Posterior vena cava (tissue), 2 donors: ENCODE measurements at places on chromosomes 2 and 18. TPM values are rescaled to one million over a fixed set of nuclear protein-coding genes. Genes with fewer than 3 reads are reported as not detected.

DNA sequence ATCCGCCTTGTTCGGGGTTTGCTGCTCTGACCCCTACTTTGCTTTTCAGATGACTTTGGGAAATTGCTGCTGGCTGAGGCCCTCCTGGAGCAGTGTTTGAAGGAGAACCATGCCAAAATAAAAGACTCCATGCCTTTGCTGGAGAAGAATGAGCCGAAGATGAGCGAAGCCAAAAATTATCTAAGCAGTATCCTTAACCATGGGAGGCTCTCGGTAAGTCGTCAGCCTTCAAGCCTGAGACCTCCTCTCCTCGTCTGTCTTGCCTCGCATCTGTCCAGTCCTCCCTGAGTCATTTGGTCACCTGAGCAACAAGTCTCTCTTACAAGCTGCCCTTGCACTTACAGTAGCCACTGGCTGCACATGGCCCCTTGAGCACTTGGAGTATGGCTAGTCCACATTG lies 34.7 kb upstream of the MCFD2 start:
- DNase-seq = no peak

DNA sequence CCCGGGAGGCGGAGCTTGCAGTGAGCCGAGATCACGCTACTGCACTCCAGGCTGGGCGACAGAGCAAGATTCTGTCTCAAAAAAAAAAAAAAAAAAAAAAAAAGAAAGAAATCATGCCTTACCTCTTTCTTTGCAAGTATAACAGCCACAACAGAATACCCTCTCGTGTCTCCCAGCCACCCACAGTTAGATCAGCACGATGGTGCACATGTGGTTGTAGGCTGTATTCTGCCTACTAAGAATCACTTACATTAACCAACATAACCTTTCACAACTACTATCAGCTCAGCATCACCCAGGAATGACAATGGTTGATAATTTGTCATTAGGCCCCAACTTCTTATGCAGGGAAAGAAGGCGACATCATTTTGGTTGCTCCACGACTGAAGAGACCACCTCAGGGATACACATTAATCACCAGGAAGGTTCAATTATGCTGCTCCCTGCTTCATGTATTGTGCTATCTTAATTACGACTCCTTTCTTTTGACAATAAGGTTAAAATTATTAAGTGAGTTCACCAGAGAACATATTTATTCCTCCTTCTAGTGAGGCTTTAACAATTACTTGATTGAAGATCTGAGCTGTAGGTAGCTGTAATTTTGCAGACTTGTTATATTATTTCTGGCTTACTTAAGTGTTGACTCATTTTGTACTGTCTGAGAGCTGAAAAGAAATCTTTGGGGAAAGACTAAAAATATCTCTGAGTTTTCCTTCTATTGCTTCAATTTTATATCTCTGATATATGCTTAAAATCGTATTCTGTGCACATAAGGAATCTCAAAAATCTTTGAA lies 120.1 kb downstream of the LRP1B start:
- no peak for DNase-seq

DNA sequence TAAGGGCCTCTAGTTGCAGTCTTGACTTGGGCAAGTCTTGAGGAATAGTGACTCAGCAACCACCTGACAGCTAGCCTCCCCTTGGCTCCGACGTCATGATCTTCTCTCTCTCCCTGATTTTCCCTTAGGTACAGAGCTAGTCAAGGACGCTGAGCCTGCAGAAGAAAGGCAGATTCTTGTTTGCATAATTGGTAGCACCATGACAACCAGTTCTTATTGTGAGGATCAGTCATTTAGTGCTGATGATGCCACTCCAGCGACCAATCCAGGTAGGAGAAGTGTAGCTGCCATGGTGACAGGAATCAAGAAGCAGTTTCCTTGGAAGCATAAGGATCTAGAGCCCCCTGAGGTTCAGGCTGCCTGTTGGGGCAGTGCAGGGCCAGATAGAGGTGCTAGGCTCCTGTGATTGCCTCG lies 2.8 kb upstream of the RESP18 start:
- no peak for DNase-seq

- no peak for DNase-seq
Measured at GRCh38 chr2:176325732-176326131, 56.5 kb downstream of the MTX2 start.

DNA sequence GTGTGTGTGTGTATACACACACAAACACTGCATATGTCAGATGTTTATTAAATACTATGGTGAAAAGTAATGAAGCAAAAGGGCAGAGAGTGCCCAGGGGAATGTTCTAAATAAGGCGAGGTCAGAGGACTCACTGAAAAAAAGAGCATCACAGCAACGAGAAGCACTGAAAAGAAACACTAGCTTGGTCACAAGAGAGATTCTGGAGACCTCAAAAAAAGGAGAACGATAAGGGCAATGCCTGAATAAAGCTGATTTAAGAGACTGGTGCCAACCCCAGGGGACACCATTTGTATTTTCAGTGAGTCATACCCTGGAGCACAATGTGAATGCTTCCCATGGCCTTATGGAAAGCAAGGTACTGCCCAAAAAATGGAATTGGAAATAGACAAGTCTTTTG lies 14.5 kb downstream of the SLC40A1 start:
- DNase-seq = no peak

DNA sequence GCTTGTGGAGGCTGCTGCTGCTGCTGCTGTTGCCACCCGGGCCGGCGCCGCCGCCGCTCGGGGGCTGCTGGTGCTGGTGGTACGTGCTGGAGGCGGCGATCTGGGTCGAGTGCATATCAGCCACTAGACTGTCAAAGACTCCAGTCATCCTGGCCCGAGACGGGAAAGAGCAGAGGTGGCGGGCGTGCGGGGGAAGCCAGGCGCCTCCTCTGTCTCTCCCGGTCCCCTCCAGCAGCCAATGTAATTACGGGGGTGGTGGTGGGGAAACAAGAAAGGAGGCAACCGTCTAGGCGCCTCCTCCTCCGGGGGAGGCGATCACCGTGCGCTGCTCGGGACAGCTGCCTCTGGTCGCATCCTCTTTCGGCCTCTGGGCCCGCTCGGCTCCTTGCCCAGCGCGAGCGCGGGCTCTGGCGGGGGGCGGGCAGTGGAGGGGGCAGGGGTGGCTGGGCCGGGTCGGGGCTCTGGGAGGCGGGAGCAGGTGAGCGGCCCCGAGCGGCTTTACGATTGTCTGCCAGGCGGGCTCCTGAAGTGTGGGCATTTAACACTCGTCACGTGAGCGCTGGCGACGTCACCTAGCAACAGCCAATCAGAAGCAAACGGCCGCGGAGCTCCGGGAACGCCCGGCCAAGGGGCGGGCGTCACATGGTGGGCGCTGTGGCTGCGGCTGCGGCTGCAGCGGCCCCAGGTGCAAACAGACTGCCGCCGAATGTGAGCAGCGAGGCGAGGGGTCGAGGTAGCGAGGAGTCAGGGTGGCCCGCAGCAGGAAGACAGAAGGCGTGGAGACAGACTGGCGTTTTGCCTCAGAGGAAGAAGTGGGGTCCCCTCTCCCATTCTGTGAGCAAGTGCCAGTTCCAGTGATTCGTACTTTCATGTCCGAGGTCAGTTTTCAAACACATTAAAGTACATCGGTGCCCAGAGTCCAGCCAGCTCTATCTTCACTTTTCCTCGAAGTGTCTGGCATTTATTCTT lies at the start of gene DLX2:
DLX2 (minus strand) TSS at position 510 of the 969 bp plus-strand sequence; CDS start at position 148, 362 bp downstream.
- DNase-seq = peak; percentile 93

DNA sequence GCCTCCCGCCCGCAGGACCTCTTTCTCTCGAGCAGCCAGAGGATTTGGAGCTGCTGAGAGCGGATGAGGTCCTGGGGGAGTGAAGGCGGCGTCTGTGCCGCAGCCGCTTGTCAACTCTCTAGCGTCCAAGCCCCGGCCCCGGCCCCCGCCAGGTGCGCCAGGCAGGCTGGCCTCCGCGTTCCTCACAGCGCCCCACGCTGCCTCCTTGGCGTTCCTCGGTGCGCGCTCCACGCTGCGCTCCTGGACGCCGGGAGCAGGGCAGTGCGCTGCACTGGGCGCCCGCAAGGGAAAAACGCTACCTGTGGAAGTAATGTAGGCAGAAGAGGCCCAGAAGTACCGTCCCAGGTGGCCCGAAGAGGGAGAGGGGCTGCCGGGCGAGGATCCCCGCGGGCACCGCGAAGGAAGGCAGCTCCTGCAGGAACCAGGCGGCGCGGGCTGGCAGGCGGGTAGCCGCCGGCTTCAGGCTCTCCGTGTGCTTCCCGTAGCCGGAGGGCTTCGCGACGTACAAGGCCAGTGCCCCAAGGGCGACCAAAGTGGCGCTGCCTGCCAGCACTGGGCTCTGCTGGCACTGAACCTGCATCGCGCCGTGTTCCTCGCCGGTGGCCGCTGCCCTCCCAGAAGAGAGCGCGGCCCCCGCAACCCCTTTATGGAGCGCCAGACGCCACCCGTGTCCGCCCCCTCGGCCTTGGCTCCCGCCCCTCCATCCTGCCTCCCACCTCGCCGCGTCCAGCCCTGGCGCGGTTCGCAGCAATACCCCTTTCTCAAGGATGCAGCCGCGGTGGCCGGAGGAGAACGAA lies at the start of gene SRD5A2:
SRD5A2 (minus strand) TSS at position 618 of the 797 bp plus-strand sequence; CDS start at position 580, 38 bp downstream.
- peak; percentile 76 for DNase-seq

GRCh38 chr2:231390667-231391066 lies 4.8 kb upstream of the B3GNT7 start:
- no peak for DNase-seq

- no peak for DNase-seq
Measured at GRCh38 chr2:59993726-59994125, 559.7 kb downstream of the BCL11A start.

- DNase-seq = no peak
Measured at GRCh38 chr2:59322005-59322404, 1080.9 kb upstream of the FANCL start.

DNA sequence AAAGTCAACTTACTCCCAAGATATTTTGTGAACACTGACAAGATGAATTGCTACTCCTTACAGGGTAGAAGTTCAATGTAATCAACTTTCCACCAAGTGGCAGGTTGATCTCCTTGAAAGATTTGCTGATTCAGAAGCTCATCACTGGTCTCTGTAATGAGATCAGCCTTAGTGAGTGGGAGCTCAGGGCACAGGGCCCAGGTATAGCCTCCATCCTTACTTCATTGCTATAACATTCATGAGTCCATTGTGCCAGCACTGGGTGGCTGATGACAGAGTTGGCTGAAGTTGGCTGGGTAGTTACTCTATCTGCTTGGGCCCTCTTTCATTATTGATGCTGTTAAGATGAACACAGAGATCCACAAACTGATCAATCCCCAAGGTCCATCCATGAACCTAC lies 379.0 kb downstream of the IRS1 start:
- no peak for DNase-seq

DNA sequence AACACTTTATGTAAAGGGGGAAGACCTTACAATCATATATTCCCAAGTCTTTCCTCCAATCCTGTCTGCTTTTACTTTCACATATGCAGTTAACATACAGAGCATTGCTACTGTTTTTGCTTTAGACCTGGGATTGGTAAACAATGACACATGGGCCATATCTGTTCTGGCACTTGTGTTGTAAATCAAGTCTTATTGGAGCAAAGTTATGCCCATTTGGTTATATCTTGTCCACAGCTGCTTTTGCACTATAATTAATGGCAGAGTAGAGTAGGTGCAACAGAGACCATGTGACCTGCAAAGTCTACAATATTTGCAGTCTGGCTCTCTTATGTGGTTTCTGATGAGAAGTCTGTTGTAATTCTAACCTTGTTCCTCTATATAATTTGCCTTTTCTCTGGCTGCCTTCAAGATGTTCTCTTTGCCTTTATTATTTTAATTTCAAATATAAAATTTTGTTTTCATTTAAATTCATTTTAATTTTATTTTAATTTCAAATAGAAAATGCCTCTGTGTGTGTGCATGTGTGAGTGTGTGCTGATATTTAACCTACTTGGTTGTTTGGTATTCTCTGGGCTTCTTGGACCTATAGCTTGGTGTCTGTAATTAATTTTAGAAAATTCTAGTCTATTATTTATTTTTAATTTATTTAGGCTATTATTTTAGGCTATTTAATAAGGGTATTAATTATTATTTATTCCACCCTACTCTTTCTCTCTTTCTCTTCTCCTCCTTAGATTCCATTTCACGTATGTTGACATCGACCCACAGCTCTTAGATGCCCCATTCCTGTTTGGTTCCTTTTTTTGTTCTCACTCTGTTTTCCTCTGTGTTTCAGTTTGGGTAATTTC lies 16.8 kb upstream of the LPIN1 start:
- no peak for DNase-seq

DNA sequence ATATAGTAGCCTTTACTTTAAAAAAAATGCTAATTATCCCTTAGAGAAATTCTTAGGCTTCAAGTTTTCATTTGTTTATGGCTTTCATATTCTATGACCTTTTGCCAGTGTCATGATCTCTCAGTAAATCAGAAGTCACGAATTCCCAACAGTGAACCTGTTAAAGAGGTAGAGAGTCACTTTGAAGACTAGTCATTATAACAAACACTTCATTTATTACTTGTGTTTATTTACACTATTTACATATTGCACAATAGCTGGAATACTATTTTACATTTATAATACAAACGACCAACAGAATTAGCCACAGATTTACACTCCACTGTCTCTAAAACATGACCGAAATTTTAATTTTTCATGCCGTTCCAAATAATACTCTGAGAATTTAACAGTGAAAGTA lies 8.5 kb downstream of the ALKAL2 start:
- no peak for DNase-seq

DNA sequence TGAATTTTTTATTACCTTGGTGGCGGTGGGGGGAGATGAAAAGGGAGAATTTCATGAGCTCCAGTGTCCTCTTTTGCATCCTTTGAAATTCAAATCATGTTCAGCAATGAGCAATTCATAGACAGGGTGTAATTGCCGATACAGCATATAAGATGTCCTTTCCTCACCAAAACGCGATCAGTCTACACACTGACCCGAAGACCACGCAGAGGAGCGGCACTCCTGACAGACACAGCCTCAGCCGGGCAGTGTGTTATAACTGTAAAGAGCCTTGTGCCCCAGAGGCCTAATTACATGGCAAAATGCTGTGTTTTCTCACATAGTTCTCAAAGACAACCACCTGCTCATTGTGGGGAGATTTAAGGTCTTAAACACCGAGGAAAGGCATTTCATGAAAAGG lies 38.4 kb upstream of the APCDD1 start:
- DNase-seq = no peak

DNA sequence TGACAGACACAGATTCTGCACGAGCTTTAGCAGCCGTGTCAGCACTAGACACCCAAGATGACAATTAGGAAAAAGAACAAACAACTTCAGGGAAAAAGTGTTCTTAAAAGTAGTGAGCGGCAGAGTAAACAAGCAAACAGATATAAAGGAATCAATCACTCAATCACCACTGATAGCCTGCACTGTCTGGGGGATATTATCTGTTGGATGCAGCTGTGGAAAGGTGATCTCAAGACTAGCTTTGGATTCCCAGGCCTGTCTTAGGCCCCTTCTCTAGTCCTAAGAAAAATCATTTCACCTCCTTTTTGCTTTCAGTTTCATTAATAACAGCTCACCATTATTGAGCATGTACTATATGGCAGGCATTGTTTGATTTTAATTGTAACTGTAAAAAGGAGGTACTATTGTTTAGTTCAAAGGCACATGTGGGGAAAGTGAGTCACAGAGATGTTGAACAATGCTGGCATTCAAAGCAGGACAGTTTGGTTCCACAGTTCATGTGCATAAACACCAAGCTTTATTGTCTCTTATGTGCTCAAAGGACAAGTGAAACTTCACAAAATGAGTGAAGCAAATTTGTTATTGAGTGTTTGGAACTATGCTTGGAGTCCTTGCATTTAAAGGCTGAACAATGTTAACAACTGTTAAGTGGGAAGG lies 147.3 kb upstream of the TCF4 start:
- no peak for DNase-seq

WIPF1 gene
- total RNA-seq = 65.1 TPM

SRD5A2 gene
- total RNA-seq = not detected

GALNT5 gene
- total RNA-seq = 0.19 TPM

PRKAG3 gene
- total RNA-seq = not detected

ADAM23 gene
- 3.4 TPM for total RNA-seq

FN1 gene
- total RNA-seq = 2,588 TPM

DCC gene
- total RNA-seq = 3.2 TPM

DNAJC5G gene
- total RNA-seq = 1.0 TPM

ANKRD29 gene
- total RNA-seq = 24.2 TPM
